Hepatocyte (in vitro differentiated cells): ENCODE measurements at places on chromosomes 6 and 20. TPM values are rescaled to one million over a fixed set of nuclear protein-coding genes. Genes with fewer than 3 reads are reported as not detected.

DNA sequence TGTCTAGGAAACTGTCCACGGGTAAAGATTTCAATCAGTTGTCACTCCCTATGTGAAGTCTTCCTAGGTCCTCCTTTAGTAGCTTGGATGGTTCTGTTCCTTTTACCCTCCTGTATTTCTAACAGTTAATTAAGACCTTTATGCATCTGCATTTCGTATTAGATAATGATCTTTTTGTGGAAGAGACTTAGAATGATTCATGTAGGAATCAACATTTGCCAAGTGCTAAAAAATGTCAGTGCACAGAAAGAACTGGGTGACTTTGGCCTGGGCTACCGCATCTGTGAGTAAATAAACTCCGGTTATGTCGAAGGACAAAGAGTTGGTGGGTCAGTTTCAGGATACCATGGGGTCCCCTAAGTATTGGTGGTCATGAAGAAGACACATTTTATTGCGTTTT, 918.0 kb downstream of the TFAP2A start:
- DNase-seq = no peak

DNA sequence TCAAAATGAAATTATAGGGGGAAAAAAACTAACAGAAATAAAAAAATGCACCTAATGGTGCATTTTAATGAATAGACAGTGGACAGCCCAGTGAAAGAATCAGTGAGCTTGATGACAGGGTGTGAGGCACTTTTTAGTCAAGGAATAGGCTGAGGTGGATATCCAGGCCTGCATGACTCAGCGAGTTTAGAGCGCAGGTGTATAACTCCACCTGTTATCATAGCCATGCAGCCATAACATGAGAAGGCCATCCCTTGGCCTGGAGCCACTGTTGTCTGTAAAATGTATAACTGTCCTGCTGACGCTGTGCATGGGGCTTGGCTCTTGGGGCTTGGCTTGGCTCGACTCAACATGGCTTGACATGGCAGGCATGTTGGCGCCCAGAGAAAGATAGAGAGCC, 331.5 kb upstream of the NOX3 start:
- no peak for DNase-seq

DNA sequence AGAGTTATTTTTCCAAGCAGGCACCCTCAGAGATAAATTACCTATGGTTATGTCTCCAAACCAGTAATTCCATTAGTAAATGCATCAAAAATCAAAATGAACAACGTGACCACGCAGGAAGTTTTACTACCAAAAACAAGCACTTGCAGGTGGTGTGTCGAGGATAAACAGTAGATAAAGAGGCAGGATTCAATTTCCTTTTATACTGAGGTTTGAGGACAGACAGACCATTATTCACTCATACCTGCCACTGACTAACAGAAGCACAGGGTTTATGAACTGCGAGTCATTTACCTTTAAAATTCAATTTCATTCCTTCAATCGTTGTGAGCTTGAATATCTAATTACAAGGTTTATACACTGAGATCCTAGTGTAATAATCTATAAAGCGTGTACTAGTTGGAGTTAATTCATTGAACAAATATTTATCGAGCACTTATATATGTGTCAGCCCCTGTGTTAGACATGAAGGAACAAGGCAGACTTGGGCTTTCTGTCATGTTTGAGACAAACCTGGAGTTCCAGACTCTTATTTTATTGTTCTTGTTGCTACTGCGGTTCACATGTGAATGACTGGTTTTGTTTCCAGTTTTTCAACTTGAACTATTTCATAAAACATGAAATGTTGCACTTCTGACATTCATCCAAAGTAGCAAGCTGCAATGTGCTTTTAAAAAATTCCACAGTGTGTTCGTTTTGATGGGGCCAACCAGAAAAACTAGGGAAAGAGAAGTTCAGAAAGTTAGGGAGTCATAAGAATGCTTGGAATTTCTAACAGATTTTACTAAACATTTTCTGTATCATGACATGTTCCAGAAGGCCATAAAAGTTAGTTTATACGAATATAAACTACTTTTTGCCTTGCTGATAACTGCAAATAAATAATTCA, 205.6 kb downstream of the UST start:
- no peak for DNase-seq

GRCh38 chr20:49385465-49385864, 97.0 kb downstream of the KCNB1 start:
- peak; percentile 33 for DNase-seq

TGM3 gene
- polyA plus RNA-seq = 0.15 TPM in 1 of 2 replicates, not detected in the other

DNA sequence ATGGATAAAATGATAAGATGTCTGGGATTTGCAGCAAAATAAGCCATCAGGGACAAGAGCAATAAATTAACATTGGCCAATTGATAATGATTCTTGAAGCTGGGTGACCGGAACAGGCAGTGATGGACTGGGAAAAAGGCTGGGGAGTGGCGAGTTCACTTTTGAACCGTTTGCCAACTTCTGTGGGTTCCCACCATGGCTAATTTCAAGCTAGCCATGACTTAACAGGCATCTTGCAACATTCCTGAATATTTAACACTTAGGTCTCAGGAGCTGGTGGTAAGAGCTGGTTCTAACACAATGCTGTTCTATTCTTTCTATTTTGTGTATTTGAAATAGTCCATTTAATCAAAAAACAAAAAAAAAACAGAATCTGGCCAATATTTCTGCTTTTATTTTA, 37.6 kb upstream of the CD83 start:
- no peak for DNase-seq

EYS gene
- 0.68 and 0.80 TPM in 2 replicates for polyA plus RNA-seq

GRCh38 chr6:165850434-165851019, 187.5 kb upstream of the PDE10A start:
- peak; percentile 74 for DNase-seq

C20orf202 gene
- 0.35 and 0.84 TPM in 2 replicates for polyA plus RNA-seq

EYA2 gene
- polyA plus RNA-seq = 1.4 and 2.0 TPM in 2 replicates

DNA sequence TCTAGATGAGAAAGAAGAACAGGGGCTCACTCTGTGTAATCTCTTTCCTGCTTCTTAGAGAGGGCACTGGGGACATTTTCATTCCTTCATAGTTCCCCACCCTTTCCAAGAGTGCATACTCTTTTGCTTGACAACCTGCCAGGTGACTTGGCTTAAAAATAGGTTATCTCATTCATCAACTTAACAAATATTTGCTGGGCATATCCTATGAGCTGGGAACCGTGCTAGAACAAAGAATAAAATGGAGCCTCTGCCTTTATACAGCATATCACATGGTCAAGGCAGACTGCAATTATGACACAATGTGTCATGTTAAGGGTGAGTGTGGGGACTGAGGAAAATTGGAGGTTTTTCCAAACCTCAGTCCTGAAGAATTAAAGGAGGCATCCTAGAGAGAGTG, 209.8 kb upstream of the FOXA2 start:
- DNase-seq = peak; percentile 32

DNA sequence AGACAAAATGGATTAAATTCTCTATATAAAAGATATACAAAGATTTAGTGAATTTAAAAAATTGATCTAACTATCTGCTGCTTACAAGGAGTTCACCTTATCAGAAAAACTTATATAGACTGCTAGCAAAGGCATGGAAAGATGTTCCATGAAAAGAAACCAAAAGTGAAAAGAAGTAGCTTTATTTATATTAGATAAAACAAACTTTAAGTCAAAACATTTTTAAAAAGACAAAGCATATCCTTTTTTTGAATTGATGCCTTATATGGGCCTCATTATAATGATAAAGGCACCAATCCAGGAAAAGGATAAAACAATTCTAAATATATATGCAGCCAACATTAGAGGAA, 334.2 kb downstream of the MEI4 start:
- no peak for DNase-seq
